ENCODE measurements at places on chromosomes 16 and 17.

- peak; percentile 64 for DNase-seq
These were observed 37.3 kb downstream of the PIEZO1 start for GRCh38 chr16:88747588-88748301.

DNA sequence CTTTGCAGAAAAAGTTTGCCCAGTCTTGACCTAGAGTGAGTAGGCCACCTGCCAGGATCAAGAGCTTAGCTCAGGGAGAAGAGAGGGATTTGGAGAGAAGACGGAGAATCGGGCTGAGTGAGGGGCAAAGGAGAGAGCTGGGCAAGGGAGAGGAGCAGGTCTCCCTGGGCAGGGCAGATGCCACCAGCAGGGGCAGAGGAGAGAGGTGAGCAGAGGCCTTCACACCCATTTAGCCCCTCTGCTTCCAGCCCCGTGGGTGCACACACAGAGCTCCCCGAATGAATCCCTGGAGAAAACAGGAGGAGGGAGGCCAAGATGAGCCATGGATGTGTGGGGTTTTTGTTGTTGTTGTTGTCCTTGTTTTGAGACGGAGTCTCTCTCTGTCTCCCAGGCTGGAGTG lies 29.2 kb downstream of the TBX4 start:
- DNase-seq: no peak

- peak; percentile 22 for DNase-seq
These were observed 363.7 kb downstream of the SNX29 start for GRCh38 chr16:12340151-12340733.

GRCh38 chr16:89195521-89196171 lies 4.7 kb downstream of the SLC22A31 start:
- DNase-seq: no peak

GRCh38 chr17:82153295-82153691 lies 55.3 kb upstream of the FASN start:
- no peak for DNase-seq

- DNase-seq: no peak
These were observed 17.3 kb downstream of the FA2H start for GRCh38 chr16:74757349-74757748.

DNA sequence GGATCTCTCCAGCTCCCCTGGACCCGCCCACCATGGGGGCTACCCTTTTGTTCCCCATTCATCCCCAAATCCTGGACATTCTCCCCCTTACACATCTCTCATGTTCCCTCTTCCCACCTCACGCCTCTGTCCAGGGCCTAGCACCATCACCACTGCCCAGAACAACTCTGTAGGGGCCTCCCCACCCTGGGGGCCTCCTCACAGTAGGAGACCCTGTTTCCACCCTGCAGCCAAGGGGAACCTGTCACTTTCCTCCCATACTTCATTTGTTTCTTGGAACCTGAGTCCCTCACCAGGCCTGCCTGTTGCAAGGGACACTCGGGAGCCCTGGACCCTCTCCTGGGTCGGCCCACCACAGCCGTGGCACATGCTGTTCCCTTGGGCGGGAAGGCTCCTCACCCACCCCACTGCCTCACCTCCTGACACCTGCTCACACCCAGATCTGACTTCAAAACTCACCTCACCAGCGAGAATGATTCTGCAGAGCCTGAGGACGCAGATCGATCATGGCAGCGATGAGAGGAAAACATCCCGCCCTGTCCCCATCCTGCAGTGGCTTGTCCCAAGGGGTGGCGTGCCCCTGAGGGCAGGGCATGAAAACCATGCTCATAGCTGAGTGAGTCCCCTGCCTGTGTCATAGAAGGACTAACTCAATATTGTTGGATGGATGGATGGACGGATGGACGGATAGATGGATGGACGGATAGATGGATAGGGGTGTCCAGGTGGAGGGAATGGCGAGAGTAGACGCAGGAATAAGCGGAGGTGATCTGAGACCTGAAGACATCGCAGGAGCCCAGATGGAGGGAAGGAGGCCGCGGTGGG lies 6.8 kb upstream of the RASD1 start:
- no peak for DNase-seq

DNA sequence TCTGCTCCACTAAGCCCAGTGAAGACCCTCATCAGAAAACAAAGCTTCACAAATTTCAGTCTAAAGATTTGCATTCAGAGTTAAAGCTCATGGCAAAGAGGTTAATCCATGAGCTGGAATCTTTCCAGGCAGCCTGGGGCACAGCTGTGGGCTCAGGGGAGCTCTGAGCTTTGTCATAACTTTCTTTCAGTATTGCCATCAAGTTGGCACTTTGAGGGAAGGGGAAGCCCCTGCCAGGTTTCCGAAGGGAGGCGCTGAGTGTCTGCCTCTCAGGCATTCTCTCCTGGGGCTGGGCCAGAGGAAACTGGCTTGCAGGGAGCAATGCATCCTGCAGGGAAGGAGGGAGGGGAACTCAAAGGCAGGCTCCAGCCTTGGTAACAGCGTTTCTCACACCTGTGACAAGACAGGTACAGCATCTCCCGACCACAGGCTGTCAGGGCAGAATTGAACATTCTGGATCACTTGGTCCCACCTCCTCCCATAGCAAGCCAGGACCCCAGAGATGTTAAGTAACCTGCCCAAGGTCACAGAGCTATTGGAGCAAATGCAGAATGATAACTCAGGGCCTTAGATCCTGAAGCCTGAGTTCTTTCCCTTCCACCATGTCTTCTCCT lies 3.9 kb downstream of the LPO start:
- peak; percentile 45 for DNase-seq

DNA sequence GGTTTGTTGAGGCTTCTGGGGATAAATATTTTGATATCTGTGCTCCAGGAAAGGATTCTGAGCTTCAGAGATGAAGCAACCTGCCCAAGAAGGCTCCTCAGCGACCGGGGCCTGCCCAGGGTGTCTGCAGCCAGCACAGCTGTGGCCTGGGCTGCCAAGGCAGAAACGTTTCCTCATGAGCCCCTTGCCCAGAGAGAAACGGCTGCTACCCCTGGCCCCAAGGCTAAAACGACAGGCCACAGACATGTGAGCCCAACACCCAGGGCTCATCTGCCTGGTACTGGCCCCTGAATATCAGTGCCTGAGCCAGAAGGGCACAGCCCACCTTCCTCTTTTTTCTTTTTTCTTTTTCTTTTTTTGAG lies 45.4 kb upstream of the RASD1 start:
- DNase-seq: no peak

DNA sequence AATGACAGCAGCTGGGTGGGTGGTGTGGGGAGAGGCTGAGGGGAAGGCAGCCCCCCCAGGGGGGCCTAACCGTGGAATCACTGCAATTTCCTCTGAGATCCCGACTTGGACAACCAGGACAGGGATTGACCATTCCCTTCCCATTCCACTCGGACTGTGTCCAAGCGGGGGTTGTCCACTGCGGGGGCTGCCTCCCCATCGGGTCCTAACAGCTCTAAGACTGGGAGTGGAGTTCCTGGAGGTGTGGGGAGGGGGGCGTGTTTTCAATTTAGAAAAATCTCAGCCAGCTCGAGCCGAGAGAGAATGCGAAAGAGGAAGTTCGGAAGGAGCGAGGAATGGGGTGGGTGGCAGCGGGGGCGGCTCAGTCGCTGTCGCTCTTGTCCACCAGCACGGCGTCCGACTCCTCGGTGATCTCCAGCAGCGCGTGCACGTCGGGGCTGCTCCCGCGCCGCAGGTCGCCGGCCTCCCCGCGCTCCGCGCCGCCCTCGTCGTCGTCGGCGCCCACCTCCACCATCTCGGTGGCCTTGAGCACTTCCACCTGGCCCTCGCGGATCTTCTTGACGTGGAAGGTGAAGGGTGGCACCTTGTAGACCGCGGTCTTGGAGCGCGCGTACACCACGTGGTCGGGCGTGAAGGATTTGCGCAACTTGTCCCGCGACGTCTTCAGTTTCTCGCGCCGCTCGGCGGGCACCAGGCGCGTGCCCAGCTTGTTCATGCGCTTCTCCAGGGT lies 16.2 kb upstream of the STAT3 start:
- no peak for DNase-seq

Data from stimulated activated naive CD8-positive, alpha-beta T cell treated with anti-CD3 and anti-CD28 coated beads, Interleukin-15, Interleukin-2, amounts not matched to agents 100 U/mL and 50 U/mL, for 24 hours (primary cell).